ENCODE measurements at places on chromosomes 5 and 9.

GRCh38 chr5:173689737-173690360 lies 73.4 kb upstream of the BOD1 start:
- DNase-seq, result peak; percentile 4

- no peak for DNase-seq
These were observed 139.8 kb downstream of the MPDZ start for GRCh38 chr9:13139641-13140171.

DNA sequence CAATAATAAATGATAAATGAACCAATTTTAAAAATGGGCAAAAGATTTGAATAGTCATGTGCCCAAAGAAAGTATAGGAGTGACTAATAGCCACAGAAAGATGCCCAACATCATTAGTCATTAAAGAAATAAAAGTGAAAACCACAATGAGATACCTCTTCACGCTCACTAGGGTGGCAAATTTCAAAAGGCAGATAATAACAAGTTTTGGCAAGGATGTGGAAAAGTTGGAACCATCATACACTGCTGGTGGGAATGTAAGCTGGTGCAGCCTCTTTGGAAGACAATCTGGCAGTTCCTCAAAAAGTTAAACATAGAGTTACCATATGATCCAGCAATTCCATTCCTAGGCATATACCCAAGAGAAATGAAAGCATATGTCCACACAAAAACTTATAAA lies 1819.8 kb downstream of the MAT2B start:
- no peak for DNase-seq

GRCh38 chr5:24325306-24325832 lies 319.4 kb downstream of the CDH10 start:
- no peak for DNase-seq

GRCh38 chr9:14222149-14222835 lies 91.6 kb downstream of the NFIB start:
- DNase-seq, result no peak

DNA sequence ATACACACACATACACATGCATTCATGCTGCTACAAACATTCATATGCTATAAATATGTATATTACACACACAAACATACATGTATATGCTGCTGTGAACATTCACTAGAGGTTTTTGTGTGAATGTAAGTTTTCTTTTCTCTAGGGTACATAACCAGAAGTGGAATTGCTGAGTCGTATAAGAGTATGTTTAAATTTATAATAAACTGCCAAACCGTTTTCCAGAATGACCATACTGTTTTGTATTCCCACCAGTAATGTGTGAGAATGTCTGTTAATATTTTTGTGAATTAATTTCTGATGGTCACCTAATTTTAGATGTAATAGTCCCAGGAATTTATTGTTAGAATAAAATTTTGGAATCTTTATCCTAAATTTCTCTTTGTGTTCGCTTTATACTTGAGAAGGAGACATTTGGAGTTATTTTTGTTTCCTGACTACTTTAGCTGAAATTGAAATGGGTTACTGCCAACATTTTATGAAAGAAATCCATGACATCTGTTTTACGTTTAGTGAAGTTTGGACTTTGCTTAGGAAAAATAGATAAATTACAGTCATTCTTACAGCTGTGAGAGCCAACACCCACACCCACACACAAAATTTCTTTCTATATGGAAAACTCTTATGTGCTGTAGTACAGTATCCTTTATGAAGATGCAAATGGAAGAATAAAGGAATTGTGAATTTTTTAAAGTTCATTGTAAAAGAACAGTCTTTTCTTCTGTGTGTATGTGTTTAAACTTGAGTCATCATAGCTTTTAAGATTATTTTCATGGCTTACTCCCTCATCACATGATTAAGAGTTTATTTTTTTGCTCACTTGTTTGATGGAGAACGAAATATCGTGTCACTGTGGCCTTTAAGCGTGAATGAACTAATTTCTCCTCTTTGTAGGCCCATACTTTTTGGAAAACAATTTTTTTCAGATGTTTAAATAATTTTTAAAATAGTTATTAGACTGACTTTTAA lies 24.3 kb downstream of the CENPP start:
- no peak for DNase-seq

DNA sequence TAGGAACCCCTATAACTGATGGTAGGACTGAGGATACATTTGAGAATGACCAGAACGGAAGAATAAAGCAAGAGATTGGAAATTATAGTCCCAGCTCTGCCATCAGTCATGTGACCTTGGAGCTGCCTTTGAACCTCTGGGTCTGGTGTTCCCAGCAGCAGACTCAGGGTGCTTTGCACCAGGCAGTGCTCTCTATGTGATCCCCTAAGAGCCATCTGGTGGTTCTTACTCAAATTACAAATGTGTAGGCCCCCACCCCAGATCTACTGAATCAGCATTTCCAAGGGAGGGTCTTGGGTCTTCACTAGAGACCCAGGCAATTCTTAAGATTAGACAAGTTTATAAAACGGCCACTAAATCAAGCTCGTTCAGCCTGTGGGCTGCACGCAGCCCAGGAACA lies 40.2 kb upstream of the PRDM12 start:
- no peak for DNase-seq

DNA sequence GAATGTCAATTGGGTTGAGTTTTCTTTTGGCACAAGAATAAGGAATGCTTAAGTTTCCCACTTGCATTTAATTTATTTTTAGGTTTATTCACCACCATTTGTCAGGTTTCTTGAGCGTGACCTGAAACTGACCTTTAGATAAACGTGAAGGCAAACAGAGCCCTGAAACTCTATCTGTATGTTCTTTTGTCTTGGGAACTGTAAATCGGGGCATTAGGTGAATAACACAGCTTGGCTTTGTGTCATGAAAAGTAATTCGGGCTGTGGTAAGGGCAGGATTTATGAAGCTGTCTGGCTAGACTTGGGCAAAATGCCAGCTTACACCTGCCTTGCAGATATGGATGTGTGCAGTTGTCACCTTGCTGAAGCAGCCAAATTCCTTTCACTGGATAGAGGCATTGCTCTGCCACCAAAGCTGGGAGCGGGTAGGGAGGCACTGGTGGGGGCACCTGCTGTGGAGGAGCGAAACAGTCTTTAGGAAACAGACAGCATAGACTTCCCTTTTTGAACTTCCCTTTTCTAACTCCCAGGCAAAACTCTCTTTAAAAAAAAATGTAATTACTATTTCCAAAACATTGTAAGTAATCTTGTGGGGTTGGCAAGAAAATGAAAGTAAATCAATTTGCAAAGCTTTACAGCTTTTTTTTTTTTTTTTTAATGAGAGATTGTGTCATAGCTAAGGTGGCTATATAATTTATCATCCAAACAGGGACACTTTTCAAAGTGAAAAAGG lies 545.2 kb downstream of the CSNK1G3 start:
- no peak for DNase-seq

- no peak for DNase-seq
These were observed 73.5 kb downstream of the ZNF622 start for GRCh38 chr5:16391858-16392649.

DNA sequence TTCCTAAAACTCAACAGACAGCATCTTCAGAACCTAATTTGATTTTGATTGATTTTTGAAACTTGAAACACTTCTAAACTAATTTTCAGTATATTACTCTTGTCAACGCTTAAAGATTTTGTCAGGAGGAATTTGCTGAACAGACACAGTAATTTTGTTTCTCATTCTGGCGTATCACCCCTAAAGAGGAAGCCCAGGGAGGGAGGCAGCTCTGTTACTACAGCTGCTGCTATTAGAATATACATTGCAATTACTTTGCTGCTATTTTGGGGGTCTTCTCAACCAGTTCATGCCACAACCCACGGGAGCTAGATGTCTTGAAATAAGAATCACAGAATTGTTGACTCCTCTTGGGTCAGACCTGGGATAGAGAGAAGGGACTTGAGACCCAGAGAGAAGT lies 122.6 kb downstream of the TLR4 start:
- DNase-seq, result no peak

DNA sequence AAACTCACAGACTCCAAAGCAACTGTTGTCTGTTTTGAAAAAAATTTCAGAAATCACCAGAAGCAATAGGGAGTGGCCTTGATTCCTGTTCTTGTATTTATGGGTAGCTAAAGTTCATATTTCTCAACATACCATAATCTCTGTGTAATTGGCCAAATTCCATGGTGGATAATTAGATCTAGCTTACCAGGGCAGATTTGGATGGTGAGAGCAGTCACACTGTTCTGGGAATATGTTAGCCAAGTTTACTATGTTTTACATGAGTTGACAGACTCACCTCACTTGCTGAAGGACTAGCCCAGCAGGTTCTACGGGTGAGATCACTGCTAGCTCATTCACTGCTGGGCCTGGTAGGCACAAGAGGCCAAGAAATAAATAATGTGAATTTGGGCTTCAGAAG lies 32.7 kb upstream of the CDKN2B start:
- DNase-seq, result no peak

- DNase-seq, result no peak
These were observed 46.1 kb upstream of the RIOK2 start for GRCh38 chr5:97229196-97229595.

Data from CD4-positive, alpha-beta T cell treated with Interleukin-1 beta for 1 hour (primary cell).